NCI-H1092 treated with DMSO at 0.1 percent for 48 hours (cell line): ENCODE measurements at places on chromosomes 16 and 17.

DNA sequence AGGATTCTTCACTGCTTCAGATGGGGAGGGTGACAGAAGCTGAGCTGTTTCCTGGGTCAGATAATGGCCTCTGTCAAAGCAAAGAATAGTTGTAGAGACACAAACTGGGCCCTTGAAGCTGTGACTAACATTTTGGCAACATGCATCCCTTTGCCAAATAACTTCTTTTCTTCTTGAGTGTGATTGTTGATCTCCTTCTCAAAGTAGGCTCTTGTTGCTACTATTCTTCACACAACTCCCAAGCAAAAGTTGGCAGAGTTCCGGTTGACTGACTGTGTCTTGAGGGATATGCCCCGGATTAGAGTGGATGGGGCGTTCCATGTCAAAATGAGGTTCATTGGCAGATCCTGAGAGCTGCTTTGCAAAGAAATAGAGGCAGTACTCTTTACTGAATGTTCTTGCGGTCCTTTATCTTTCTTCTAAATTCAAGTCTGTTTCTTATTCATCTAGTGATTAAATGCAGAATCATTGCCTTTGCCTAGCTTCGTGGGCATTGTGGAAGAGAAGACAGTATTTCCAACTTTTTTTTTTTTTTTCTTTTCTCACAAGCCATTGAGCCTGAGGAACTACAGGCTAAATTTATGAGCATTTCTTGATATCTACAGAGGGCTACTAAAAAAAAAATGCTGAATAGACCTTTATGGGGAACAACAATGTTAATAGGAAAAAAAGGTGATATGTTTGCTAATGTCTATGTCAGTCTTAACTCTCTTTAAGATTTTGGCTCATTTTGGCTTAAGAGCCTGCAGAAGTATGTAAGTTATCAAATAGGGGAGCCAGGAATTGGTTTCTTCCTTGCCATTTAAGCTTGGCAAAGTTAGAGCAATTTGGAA, 5.8 kb downstream of the WIPF2 start:
- no peak for DNase-seq

DNA sequence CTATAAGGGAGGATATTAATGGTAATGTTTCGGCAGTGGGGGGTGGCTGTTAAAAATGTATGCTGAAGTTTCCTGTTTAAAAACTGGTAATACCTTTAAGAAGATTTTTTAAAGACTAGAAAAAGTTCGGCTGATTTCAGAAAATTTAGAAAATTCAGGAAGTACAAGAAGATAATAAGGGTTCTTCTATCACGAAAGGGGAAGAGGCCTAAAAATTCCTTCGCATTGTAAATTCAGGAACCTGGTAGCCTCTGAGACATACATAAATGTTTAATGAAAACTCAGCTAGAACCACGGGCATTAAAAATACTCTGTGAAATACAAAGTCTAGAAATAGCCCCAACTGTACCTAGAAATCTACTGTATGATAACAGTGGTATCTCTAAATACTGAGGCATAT, 181.2 kb downstream of the PARN start:
- DNase-seq: no peak

DNA sequence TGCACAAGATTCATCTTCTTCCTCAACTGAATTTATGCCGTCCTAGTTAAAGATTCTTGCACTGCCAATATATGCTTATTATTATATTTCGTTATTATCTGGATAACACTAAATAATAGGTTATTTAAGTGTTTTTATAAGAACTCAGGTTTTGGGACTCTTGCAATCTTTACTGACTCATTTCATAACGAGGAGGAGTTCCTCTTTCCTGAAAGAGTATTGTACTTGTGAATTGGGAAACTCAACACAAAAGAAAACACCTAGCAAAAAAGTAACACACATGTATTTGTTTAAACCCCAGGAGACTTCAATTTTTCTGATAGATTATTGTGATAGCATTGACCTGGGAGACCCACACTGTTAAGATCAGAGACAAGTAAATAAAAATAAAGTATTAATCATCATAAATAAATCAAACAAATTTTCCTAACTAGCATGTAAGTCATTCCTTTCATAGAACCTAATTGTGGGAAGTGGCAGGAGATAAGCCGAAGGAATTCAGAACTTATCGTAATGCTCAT, 505.8 kb downstream of the KCNJ2 start:
- DNase-seq: no peak

DNA sequence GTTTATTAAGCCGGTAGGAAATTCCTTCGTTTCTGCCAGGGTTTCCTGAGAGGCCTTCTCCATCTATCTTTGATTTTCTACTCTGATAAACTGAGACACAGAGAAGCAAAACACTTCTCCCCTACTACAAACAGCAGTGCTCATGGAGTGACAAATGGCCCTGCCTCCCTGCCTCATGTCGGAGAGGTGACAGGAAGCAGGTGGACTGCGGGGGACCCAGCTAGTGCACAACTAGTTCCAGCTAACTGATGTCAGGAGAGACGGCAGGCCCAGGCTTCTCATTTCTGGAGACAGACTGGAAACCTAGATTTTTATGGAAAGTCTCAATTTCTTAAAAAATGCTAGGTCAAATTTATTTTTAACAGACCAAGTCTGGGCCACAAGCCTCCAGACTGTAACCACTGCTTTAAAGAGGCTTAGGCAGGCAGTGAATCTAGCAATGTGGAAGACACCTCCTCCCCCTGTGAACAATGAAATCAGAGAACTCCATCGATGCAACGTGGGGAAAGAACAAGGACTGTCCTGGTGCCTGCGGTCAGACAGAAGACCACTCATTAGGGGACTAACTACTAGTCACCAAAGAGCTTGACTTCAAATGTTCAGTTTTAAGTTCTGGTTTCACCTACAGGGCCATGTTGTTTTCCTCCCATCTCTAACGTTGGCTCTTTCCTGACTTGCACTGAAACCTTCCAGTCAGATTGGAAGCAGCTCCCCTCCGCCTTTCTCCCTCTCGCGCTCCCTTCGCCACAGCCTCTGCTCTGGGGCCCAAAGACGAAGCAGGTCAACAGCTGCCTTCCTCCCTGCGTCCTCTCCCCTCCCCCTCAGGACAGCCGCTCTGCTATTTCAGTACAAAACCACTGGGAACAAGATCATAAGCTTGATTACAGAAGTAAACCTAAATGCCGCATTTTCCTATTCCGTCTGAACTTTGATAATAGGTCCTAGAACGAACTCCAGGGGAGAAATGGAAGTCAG, 17.6 kb downstream of the GTF3C1 start:
- no peak for DNase-seq

- DNase-seq: no peak
Measured at GRCh38 chr17:58306131-58306951, 22.3 kb downstream of the TSPOAP1 start.

DNA sequence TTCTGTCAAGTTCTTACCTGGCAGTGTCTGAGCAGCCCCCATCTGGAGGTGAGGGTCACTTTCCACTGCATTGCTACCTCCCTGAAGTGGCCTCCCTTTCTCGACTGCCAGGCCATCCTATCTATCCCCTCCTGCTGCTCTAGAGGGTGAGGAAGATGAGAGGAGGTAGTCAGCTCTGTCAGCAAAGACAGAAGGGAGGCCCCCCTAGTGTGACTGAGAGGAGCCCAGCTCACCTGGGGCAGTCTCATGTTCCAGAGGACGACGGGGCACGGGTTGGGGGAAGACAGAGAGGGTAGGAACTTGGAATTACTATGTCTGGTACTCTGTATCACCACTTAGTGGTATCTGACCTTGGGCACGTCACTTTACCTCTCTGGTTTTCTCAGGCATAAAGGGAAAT, 22.0 kb downstream of the MYO19 start:
- DNase-seq: no peak

GRCh38 chr17:50514936-50515702, 6.9 kb downstream of the MYCBPAP start:
- no peak for DNase-seq

GRCh38 chr17:42378359-42378958, 9.8 kb downstream of the STAT3 start:
- DNase-seq: no peak

DNA sequence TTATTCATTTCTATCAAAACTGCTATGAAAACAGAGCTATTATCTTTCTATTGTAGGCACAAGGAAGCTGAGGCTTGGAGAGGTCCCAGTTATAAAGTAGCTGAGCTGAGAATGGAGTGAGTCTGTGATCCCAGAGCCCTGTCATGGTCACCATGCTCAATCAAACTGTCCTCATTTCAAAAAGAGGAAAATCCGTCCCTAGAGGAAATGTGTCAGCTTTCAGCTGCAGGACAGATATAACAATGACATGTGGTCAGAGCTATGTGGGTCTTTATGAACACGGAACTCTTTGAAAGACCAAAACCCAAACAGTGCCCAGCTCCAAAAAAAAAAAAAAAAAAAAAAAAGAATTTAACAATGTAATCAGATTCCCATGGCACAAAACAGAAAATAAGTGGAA, 266.1 kb downstream of the XYLT1 start:
- no peak for DNase-seq

DNA sequence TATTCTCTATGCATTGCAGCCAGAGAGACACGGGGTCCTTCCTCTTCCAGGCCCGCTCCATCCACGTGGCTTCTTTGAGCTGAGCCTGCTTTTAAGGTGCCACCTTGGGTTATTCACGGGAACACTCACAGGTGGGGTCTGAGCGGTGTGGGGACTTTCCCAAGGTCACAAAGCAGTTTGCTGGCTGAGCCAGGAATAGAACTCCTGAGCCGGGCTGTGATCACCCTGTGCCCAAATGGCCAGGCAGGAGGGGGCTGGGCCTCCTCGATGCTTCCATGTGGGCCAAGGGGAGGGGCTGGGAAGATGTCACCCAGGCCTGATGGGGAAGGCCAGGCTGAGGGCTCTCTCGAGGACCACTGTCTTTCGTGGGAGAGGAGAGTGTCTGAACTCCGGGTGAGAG, 13.0 kb upstream of the GSE1 start:
- no peak for DNase-seq

DNA sequence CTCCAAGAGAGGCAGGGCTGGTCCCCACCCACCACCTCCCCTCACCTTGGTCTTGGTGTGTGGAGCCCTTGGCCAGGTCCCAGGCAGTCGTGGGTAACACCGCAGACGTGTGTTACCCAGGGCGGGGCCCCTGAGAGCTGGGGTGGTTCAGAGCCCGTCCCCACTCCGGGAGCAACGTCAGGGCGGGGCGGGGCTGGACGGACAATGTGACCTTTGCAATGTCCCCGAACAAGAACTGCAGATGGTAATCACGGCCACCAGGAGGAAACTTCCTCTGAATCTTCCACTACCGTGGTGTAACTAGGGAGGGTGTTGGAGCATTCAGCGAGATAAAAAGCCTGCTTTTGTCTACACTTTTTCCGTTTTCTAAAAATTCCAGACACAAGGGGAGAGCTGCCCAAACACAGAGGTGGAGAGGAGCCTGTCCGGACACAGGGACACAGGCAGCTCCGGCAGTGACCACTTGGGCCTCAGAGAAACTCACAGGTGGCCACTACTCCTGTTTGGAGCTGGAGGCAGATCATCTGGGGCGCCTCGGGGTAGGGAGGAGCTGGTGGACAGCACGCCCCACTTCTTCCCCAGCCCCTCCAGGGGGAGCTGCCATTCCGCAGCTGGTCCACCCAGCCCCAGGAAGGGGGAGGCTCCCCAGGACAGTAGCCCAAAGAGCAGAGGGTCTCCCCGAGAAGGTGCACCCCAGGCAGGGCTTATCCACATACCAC, 14.2 kb upstream of the SLC38A10 start:
- DNase-seq: no peak

DNA sequence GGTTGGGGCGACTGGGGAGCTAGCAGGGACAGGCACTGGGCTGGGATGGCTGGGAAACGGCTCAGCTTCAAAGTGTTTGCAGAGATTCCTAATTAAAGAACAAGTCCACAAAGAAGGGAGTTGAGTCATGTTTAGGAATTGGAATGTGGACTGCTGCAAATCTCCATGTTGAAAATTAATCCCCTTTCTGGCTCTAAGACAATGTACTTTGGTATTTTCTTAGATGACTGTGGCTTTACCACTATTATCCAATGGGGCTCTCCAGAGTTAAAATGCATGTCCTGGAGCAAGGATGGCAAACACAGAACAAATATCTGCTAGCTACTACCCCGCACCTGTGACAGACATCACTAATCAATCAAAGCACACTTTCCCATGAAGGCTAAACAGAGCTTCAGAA, 22.2 kb upstream of the WSCD1 start:
- DNase-seq: no peak

GRCh38 chr17:17309356-17309755, 6.2 kb downstream of the NT5M start:
- DNase-seq: no peak

- no peak for DNase-seq
Measured at GRCh38 chr17:44927696-44928095, 12.4 kb upstream of the GFAP start.

DNA sequence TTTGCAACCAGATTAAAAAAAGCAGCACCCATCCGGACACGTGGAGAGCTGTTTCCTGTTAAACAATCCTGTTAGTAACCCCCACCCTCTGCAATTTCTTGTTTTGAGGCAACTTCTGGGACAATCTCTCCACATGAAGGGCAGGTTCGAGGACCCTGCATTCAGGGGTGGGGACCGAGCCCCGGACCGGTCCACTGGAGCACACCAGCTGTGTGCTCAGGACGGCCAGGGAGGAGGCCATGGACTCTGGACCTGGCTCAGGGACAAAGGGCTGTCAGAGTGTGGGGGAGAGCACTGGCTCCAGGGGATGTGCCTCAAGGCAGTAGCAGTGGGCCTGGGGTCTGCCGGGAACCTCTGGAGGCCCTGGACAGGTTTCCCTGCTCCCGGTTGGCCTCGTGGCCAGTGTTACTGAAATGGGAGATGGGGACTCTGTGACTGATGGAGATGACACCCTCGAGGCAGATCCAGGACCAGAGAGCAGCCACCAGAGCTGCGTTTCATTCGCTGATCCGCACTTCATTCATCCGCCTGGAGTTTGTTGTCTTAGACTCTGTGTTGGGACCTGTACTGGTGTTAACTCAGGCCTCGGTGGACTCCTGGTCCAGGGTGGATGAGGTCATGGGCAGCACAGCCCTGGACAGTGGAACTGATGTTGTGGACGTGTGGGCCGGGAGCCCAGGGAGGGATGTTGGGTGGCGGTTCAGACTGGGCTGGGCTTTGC, 2.9 kb upstream of the CPNE7 start:
- no peak for DNase-seq

GRCh38 chr17:1030684-1031532, 34.0 kb downstream of the TIMM22 start:
- no peak for DNase-seq
